Thyroid gland (tissue), 4 donors: ENCODE measurements at places on chromosomes 1 and 21. TPM values are rescaled to one million over a fixed set of nuclear protein-coding genes. Genes with fewer than 3 reads are reported as not detected.

DNA sequence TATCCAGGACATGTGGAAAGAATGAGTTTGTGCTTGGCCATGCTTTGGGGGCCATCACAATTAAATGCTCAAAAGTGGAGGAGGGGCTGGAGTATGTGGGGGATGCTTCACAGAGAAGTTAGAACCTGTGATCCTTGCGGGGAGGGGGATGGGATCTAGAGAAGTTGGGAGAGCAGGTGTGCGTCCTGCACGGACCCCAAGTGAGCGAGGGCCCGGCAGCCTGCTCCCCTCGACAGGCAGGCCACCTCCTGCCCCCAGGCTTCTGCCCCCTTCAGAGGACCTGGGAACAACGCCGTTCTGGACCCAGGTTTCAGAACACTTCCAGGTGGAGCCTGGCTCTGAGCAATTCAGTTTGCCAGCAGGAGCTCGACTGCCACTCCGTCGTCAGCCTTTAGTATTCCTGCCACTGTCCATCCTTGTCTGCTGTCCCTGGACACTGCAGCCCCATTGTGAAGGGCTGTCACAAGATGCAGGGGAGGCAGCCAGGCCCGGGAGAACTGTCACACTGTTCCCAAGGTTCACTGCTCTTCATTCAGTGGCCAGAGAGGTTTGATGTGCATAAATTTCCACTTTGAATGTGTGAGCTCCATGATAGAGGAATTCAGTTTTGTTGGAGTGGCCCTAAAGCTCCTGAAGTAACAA is 112.2 kb downstream of the DHRS3 start:
- H3K27ac ChIP-seq = no peak overlapping the region
- peaks cover 5% of the 10 kb centered on the region for H3K4me1 ChIP-seq
- H3K27me3 ChIP-seq = no peaks in the 10 kb centered on the region
- H3K36me3 ChIP-seq = peaks cover 7% of the 10 kb centered on the region

- no peak overlapping the region for H3K4me3 ChIP-seq
- no peaks in the 10 kb centered on the region for H3K36me3 ChIP-seq
- no peak for DNase-seq
- H3K4me1 ChIP-seq = peaks cover 9% of the 10 kb centered on the region
- no peak overlapping the region for H3K27ac ChIP-seq
Observed at GRCh38 chr1:91591175-91591974, 90.7 kb downstream of the CDC7 start.

Gene ESRRG
- 16.0 TPM for total RNA-seq

- no peaks in the 10 kb centered on the region for H3K4me1 ChIP-seq
- no peaks in the 10 kb centered on the region for H3K27me3 ChIP-seq
Observed at GRCh38 chr1:231757101-231757404, 130.5 kb downstream of the DISC1 start.
